ENCODE measurements at places on chromosomes 1 and 21.
A peak's percentile ranks its signal among the peaks of the same experiment; 100 is the strongest.

- DNase-seq, result no peak
These were observed 42.2 kb downstream of the ATP1A1 start for GRCh38 chr1:116415200-116415698.

GRCh38 chr1:82392513-82392912 is 591.8 kb downstream of the ADGRL2 start:
- no peak for DNase-seq

DNA sequence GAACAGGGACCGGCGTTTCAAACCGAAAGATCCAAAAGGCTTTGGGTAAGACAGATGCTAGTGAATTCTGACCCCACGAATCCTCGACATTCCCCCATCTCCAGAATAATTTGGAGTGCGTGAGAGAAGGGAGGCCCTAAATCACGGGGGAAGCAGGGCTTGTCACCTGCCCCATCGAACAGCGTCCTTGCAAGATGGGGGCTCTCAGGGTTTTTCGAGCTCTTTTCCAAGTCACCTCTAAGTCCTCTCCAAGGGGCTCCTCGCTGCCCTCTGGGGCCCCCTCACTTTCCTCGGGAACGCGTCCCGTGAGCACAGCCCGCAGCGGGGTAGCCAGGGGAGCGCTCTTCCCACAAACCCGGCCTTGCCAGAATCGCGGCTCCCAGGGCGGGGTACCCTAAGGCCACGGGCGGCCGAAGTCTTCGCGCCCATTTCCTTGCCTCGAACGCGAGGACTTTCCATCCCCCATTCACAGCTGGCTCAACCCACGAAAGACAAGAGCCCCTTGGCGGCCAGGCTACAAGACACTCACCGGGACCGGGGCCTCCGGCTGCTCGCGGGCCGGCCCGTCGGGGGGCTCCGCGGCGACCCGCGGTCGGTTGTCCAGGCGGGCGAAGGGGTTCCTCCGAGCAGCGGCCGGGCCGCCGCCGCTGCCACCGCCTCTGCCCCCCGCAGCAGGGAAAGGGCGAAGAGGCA is 546 bp downstream of the DONSON start:
- DNase-seq, result peak; percentile 40

DNA sequence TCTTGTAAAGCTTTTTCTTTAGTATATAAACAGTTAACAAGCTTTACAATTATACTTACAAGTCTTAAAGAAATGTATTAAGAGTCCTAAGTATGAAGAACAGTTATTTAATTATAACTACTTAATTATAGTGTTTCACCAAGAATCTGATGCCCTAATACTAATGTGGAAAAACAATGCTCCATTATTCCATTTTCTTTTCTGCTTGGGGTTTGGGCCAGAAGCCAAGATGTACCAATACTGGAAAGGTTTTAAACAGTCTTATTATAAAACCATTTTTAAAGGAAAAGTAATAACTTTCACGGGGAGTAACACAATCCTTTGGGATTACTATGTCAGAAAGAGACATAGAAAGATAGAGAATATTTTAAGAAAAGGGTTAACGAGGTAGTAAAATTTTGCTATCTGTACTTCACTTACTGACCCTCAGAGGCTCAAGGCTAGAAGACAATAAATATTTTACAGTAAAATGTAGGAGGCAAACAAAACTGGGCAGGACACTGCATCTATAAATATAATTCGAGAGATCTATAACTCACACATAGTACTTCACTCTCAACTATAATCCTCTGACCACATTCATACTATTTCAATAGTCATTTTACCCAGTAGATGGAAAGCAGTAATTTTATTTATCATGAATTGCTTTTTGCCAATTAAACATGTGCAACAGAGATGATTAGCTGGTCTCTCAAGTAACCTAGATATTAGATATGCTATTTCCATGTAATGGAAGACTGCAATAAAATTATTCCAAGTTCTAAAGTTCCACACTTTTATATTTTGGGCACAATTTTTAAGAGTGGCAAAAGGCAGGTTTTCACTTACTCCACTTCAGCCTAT is 63.9 kb downstream of the LTN1 start:
- no peak for DNase-seq

GRCh38 chr1:179366093-179366800 is 476 bp downstream of the AXDND1 start:
- no peak for DNase-seq

- no peak for DNase-seq
These were observed 26.6 kb upstream of the CDC14A start for GRCh38 chr1:100325415-100326324.

DNA sequence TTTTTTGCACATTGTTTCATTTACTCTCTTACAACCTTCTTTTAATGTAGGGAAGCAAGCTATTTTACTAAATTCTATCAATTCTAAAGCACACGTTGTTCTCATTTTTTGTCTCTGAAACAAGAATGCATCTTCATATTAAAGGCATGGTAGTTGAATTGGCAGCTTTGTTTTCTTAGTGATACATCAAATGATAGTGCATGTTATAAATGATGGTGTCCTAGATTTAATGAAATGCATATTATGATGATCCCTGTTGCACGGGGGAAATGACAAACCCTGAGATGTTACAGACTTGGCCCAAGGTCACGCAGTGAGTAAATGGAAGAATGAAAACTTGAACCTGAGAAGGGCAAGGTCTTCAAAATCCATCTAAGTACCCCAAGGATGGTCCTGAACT is 213.1 kb downstream of the KAZN start:
- no peak for DNase-seq

- no peak for DNase-seq
These were observed 64.3 kb downstream of the HMCN1 start for GRCh38 chr1:185798505-185798904.

DNA sequence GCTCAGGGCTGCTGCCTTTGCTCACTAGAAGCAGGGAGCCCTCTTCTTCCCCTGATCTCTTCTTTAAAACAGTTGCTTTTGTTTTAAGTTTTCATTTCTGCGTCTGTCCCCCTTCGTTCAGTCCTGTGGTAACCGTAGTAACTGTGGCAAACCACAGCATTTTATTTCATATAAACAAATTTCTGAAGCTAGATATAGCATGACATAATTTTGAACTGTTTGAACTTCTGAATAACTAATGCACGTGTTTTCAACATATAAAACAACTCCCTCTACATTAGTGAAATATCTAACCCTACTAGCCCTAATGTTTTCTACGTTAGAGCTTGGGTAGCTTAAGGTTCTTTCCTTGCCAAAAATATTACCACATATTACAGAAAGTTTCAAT is 104.6 kb downstream of the DISP1 start:
- no peak for DNase-seq

DNA sequence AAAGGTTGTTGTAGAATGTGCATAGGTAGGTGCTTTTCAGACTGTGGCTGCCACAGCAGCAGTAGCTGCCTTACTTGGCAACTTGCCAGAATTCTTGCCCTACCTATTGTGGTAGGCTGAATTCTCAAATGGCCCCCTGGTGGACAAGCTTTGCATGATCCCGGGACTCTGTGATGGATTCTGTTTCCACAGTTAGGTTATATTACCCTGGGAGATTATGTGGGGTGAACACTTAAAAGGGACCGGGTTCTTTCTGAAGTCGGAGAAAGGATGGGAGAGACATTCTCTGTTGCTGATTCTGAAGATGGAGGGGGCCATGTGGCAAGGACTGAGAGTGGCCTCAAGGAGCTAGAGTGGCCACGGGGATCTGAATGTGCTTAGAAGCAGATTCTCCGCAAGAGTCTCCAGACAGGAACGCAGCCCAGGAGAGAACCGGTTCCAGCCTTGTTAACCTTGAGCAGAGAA is 32.1 kb upstream of the KCNE1 start:
- peak; percentile 66 for DNase-seq

DNA sequence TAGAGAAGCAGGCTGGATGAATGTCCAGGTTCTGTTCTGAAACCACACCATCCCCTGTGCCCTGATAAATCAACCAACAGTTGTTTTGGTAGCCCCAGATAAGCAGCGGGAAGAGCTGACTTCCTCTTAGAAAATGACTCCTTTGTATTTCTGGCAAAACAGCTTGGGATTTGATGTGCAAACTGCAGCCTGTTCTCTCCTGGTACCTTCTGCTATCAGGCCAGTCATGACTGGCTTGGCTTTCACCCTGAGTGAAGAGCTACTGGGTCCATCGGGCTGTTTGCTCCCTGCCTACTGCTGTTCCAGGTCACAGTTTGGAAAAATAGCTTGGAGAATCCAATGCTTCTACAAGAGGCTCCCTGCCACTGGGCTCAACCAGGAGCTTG is 116.8 kb downstream of the DTL start:
- DNase-seq, result no peak

DNA sequence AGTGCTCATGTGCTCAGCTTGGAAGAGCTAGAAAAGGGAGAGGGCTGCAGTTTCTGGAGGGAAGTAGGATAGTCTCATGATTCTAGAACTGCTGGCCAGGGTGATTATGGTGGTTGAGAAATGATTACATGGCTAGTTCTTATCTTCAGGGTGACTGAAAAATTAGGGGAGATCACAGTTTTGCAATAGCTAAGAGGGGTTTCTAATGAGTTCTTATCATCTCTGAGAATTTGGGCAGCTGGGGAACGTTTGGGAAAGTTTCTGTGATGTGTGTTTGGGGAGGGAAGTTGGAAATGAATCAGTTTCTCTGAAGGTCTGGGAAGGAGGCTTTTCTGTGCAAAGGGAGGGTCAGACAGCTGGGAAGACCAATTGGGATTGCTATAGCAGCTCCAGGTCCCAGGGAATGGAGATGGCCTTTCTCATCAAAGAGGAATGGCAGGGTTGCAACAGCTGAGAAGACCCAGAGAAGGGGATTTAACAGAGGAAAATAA is 7.6 kb upstream of the RHOU start:
- DNase-seq, result no peak

GRCh38 chr1:208829595-208829994 is 585.4 kb upstream of the PLXNA2 start:
- DNase-seq, result no peak

DNA sequence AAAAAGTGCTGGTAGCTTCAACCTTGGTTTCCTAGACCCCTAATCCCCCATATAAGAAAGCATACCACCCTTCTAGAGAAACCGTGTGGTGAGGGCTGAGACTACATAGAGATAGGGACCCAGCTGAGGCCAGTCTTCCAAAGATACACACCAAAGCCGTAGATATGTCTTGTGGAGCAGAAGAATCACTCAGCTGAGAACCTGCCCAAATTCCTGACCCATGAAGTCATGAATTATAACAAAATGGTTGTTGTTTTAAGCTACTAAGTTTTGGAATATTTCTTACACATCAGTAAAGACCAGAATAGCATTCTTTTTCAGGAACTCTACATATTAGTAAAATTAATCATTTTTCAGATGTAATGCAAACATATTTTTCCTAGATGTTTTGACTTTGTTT is 3.3 kb upstream of the SNRPE start:
- DNase-seq, result no peak

DNA sequence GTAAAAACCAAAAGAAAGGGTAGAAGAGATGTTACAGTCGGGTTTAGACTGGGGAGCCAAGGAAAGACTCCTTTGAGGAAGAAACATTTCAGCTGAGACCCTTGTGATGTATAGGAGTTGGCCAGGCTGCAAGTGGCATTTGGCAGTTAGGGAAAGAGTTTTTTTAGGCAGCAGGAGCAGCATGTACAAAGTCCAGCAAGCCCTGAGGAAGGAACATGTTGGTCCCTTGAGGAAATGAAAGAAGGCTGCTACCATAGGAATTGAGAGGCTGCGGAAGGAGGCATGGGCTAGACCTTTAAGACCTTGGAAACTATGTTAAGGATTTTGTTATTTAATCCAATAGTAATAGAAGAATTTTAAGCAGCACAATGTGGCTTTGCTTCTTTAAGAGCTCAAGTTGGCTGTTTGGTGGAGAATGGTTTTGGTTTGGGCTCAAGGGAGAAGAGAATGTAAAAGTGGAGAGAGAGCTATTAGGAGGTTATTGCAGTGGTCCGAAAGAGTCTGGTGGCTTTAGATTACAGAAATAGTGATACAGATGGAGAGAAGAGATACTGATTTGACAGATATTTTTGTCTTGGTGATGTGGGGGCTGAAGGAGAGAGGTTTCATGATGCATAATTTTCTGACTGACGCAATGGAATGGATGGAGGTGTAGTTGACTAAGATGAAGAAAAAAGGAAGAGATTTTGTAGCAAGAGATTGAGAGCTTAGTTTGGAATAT is 26.6 kb downstream of the SMAP2 start:
- peak; percentile 81 for DNase-seq

- DNase-seq, result no peak
These were observed 8.2 kb downstream of the LSS start for GRCh38 chr21:46220275-46220810.

DNA sequence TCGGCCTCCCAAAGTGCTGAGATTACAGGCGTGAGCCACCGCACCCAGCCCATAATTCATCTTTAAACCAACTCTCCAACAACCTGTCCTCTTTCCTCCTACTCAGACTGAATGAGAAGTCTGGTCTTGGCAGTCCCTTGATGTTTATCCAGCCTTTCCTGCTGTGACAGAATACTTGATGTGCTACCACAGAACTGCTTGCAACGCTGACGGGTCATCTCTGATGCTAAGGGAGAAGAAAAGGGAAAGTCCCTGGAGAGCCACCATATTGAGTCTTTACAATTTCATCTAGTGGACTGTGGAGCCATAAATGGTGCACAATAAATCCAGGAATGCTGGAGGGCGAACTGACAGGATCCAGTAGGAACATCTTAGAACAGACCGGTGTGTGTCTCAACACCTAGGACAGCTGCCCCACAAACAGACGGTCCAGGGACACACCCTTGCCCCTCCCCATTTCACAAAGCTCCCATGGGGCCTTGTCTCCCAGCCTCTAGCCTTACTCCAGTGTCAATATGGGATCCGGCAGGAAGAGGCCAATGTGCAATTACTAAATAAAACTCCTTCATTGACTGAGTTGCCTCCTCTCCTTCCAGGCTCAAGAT is 30.7 kb downstream of the JAK1 start:
- DNase-seq, result no peak

GRCh38 chr21:34892209-34892608 is 156.9 kb downstream of the RUNX1 start:
- DNase-seq, result no peak

GRCh38 chr1:178895928-178896327 is 25.1 kb upstream of the ANGPTL1 start:
- no peak for DNase-seq

DNA sequence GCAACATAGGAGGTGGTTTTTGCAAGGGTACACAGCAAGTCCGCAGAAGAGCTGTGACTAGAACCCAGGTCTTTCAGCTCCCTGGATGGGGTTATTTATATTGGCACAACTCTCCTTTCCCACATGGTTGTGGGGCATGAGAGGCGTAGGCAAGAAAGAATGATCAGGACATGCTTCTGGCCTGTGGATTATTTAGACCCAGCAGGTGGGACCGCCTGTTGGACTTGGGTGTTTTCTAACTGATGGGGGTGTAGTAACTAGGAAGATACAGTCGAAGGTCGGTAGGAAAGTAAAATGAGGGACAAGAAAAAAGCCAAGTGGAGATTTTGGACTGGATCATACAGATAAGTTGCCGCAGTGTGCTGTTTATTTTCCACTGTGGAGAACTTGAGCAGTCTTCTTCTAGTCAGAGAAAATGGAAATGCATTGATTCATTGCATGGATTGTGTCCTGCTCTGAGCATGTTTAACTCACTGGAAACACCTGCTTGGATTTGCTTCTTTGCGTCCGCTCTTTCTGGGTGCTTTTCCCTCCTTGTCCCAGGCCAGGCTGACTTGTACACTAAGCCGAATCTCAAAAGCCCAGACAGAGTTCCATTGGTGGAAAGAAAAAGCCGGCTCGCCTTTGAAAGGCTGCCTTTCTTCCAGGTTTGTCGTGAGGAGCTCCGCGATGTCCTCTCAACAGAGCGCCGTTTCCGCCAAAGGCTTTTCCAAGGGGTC is 592 bp downstream of the CRCT1 start:
- DNase-seq, result no peak

Data from activated CD4-positive, alpha-beta T cell treated with anti-CD3 and anti-CD28 coated beads, Interleukin-10, Interleukin-2, amounts not matched to agents 100 ng/mL and 50 ng/mL, durations not matched to agents 16 hours and 8 hours (primary cell).